ENCODE measurements at places on chromosomes 7 and 10. TPM values are rescaled to one million over a fixed set of nuclear protein-coding genes. Genes with fewer than 3 reads are reported as not detected.
A peak's percentile ranks its signal among the peaks of the same experiment; 100 is the strongest.

NPFFR1 gene
- total RNA-seq, result not detected

GRCh38 chr10:7405637-7406036 lies 5.2 kb downstream of the SFMBT2 start:
- peak; percentile 44 for DNase-seq

- DNase-seq, result no peak
These were observed 5.2 kb downstream of the NAMPT start for GRCh38 chr7:106279425-106280197.

- no peak for DNase-seq
These were observed 82.4 kb downstream of the SGMS1 start for GRCh38 chr10:50541317-50541716.

DNA sequence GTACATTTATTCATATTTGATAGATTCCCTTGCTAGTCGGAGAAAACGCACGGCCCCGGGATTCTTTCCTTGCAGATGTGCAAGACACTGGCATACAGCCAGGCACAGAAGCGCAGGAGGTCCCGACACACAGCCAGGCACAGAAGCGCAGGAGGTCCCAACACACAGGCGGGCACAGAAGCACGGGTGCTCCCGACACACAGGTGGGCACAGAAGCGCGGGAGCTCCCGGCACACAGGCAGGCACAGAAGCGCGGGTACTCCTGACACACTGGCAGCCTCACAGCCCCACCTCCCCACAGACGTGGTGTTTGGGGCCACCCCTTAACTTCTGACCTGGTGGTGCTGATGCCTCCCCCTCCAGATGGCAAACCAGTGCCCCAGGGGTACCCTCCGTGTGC lies 237.3 kb downstream of the ZMYND11 start:
- no peak for DNase-seq

Measured in glomerular endothelial cell (primary cell).